Mucosa of descending colon (tissue), 3 donors: ENCODE measurements at places on chromosomes 2 and 18. TPM values are rescaled to one million over a fixed set of nuclear protein-coding genes. Genes with fewer than 3 reads are reported as not detected.

Gene EGR4
- total RNA-seq = not detected

Gene GBX2
- not detected for total RNA-seq

Gene SP140
- total RNA-seq = 4.9 TPM

Gene SULT1C4
- total RNA-seq = 0.55 TPM

Gene UNC80
- 1.6 TPM for total RNA-seq

Gene TEX44
- total RNA-seq = not detected
